ENCODE measurements at places on chromosomes 7 and 10.

- no peak for DNase-seq
Observed at GRCh38 chr10:72344932-72345331, 9.8 kb downstream of the DNAJB12 start.

DNA sequence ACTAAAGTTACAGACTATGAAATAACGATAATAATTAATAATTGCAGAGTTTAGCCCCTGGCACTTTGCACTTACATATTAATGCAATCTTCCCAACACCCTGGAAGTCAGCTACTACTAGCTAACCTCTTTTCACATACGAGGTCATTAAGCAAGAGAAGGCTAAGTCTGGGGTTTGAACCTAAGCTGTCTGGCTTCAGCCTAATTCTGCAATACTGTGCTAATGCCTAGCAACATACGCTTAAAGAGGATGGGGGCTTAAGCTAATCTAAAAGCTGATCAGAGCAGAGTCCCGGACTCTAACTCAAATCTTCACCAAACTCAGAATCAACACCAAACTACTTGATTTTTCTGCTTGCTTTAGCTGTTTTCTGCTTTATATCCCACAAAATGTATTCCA, 168.7 kb upstream of the GNAI1 start:
- DNase-seq, result no peak

- DNase-seq, result no peak
Observed at GRCh38 chr10:3595736-3596135, 189.3 kb downstream of the KLF6 start.

DNA sequence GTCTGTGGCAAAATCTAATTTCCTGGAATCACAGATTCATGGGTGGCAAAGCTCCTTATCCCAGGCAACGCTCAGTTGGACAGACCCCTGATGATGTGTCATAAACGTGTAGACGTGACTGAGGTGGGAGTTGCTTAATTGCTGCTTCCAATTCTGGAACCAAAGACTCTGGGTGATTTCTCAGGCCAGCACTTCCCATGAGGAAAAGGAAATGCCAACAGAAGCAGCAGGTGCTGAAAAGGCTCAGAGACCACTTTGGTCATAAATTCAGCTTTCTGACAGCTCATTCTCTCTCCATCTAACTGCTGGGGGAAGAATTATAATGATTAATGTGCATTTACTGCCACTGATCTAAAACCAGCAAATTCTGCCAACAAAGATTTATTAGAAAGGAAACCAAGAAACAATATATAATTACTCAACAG, 88.7 kb downstream of the OSBPL3 start:
- no peak for DNase-seq

DNA sequence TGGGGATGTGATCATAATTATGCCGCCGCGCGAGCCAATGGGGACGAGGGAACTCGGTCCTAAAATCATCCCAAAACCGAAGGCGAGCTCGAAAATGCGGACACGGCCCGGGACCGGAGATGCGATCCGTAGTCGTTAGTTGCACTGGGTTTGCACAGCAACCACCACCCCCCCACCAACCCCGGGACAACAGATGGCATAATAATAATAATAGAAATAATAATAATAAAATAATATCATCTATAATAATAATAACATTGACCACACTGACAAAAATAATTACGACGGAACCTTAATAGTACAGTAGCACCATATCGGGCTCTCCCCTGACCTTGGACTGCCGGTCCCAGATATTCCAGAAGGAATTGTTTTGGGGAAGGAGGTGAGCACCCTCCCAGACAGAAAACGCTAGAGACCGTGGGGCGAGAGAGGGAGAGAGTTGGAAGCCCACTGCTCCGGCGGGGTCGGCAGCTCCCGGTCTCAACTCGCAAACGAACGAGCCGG, 1.1 kb upstream of the EMX2 start:
- no peak for DNase-seq

GRCh38 chr7:3175285-3175902, 125.7 kb upstream of the SDK1 start:
- no peak for DNase-seq

Measured in DND-41 (cell line).